ENCODE measurements at places on chromosomes 11 and 22.

- DNase-seq, result no peak
These were observed 111.7 kb upstream of the RASSF10 start for GRCh38 chr11:12897390-12897789.

- DNase-seq, result no peak
These were observed 15.9 kb upstream of the GLYATL1 start for GRCh38 chr11:58923300-58923788.

DNA sequence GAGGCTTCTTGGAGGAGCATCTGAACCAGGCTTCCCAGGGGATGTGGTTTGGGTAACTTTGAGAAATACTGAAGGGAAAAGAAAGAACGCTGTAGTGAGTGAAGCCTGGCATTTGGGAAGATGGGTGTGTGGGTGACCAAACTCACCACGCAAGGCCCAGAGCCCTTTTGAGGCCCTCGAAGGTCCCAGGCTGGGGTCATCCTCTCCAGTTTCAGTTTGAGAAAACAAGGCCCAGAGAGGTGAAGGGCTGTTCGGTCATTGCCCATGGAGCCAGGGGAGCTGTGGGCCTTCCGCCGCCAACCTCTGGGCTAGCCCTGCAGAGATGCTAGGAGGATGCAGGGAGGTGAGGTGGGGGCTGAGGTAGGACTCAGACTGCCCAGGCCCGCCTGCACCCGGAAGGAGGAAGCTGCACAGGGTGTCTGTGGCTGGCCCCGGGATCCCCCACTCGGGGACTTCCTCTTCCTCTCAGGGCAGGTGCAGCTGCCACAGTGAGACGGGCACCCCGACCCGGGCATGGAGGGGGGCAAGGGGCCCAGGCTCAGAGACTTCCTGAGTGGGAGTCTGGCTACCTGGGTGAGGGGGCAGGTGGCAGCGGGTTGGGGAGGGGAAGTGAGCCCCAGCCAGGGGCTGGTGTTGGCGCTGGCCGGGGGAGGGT lies at the start of gene CCDC88B:
CCDC88B (plus strand) TSS at position 451 of the 655 bp plus-strand sequence; CDS start at position 514, 63 bp downstream.
- DNase-seq, result peak; percentile 86

DNA sequence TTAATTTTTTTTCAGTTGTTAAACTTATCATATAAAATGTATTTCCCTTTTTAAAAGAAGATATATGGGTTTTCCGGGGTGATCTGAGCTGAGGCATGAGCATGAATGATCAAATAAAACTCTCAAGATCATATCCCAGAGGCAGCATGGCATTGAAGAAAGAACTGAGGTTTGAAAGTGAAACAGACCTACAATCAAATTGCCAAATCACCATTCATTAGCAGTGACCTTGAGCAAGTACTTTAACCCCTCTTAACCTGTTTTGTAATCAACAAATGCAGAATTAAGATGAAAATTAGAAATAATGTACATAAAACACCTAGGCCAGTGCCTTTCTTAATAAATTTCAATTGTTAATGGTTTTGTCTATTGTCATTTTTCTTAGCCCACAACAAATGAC lies 116.0 kb downstream of the RBFOX2 start:
- DNase-seq, result no peak

DNA sequence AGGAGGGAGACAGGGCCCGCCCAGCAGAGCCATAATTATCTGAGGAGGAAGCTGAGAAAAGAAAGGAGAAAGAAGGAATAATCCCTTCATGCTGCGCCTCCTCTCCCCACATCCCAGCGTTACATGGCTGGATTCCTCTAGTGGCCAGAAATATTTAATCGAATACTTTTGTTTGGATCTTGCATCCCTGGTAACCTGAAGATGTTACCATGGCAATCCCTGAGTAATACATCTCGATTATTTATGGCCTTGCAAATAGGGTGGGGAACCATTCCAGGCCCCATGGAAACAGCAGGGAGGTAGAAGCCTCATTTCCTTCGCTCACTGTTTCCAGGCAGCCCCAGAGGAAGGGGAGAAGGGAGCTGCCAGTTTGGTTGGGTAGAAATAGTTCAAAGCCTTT lies 357.7 kb downstream of the BUD13 start:
- DNase-seq, result no peak

- no peak for DNase-seq
These were observed 54.7 kb upstream of the NECTIN1 start for GRCh38 chr11:119783466-119784400.

DNA sequence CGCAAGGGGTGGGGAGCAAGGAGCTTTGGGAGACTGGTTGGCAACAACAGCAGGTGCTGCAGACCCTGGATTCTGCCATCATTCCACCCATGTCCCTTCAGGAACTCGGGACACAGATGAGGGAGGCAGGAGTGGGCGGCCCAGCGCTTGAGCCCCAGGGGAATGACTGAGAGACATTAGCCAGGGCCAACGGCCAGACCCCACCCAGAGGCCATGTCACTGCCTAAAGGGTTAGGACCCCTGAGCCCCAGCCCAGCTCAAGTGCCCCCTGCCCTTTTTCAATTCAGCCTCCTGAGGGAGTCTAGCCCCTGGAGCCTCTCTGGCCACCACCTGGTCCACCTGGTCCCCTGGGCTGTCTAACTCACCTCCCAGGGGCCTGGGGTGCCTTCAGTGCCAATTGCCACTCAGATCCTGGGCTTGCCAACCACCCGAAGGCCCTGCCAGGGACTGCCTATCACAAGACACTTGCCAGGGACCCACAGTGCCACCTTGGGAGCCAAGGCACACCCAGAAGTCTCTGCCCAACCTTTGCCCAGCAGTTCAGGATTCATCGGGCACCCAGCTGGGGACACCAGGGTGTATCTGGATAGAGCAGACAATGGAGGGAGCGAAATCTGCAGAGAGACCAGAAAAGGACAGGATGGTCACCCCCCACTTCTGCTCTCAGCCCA lies 16.6 kb downstream of the MFNG start:
- DNase-seq, result no peak

GRCh38 chr11:93166862-93167261 lies 30.9 kb downstream of the SLC36A4 start:
- DNase-seq, result no peak

GRCh38 chr11:76206327-76207081 lies at the start of gene WNT11:
WNT11 (minus strand) TSS chr11:76206502; CDS start chr11:76206407, 95 bp downstream.
- DNase-seq, result peak; percentile 56

GRCh38 chr11:62805961-62806441 lies 761 bp upstream of the NXF1 start:
- peak; percentile 58 for DNase-seq
